ENCODE measurements at places on chromosomes 2 and 18. TPM values are rescaled to one million over a fixed set of nuclear protein-coding genes. Genes with fewer than 3 reads are reported as not detected.

The FOXI3 gene
- total RNA-seq: 0.13 TPM

The SLC5A7 gene
- 2.8 TPM for total RNA-seq

The FEV gene
- total RNA-seq: not detected

The CTLA4 gene
- not detected for total RNA-seq

The CCDC102B gene
- total RNA-seq: 7.7 TPM

The CD302 gene
- total RNA-seq: 1.1 TPM

The CNTNAP5 gene
- total RNA-seq: 12.6 TPM

Measured in motor neuron (in vitro differentiated cells).